ENCODE measurements at places on chromosomes 4 and X. TPM values are rescaled to one million over a fixed set of nuclear protein-coding genes. Genes with fewer than 3 reads are reported as not detected.

Gene GASK1B
- 10.7 TPM for polyA plus RNA-seq

Gene MAGEC2
- not detected for polyA plus RNA-seq

- H3K4me1 ChIP-seq, result peaks cover 6% of the 10 kb centered on the region
- no peak overlapping the region for H3K27ac ChIP-seq
- H3K4me3 ChIP-seq, result no peak overlapping the region
- no peaks in the 10 kb centered on the region for H3K36me3 ChIP-seq
- no peaks in the 10 kb centered on the region for H3K27me3 ChIP-seq
These were observed 130.0 kb upstream of the STX18 start for GRCh38 chr4:4671774-4672349.

DNA sequence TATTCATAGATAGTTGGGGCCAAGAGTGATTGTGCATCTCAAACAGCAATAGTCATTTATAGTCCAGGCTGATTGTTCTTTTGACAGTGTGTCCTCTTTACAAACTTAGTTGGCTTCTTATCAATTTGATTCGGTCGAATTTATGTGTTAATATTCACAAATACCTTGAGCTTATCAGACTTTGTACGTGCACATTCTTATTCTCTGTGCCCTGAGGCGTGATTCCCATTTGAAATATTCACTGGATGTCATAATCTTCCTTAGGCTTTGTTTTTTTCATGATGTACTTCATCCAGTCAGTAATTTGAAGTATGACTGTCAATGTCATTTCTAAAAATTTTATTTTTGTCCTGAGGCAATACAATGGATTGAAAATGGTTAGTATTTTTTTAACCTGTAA, 263.5 kb upstream of the PCDH7 start:
- H3K36me3 ChIP-seq, result no peaks in the 10 kb centered on the region
- H3K27me3 ChIP-seq, result no peaks in the 10 kb centered on the region
- DNase-seq, result no peak
- H3K4me3 ChIP-seq, result no peak overlapping the region
- H3K27ac ChIP-seq, result no peak overlapping the region
- H3K4me1 ChIP-seq, result no peaks in the 10 kb centered on the region

DNA sequence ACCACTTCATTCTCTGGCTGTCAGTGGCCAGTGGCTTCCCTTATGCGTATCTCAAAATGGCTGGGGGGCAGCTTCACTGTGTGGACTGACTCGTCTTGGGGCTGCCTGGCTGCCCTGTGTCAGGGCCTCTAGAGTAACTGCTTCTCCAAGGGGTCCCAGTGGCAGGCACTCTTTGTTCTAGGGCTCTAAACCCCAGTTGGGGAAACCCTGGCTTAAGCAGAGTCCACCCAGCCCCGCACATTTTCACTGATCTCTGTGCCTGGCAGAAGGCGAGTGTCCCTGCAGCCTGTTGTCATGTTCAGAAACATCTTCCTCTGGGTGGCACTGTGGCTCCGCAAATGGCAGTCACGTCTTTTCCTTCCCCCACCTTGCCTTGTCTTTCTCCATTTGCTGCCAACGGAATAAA, 59.7 kb downstream of the NBDY start:
- peaks cover 22% of the 10 kb centered on the region for H3K36me3 ChIP-seq
- no peak overlapping the region for H3K4me3 ChIP-seq
- no peaks in the 10 kb centered on the region for H3K27me3 ChIP-seq
- H3K27ac ChIP-seq, result no peak overlapping the region

DNA sequence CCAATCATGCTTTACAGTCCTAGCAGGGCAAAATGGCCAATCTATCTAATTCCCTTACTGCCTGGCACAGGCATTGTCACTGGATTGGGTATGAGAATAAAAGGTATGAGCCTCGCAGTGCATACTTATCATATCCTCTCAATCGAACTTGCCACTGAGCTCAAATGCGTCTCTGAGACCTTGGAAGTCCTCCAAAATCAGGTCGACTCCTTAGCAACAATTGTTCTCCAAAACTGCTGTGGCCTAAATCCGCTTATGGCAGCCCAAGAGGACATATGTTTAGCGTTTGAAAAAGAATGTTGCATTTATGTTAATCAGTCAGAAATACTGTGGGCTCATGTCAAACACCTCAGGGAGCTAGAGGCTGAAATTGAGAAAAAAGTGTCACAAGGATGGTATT, 69.7 kb downstream of the SPIN4 start:
- H3K27ac ChIP-seq, result no peak overlapping the region
- no peak overlapping the region for H3K4me3 ChIP-seq
- no peak for DNase-seq
- H3K36me3 ChIP-seq, result no peaks in the 10 kb centered on the region
- no peaks in the 10 kb centered on the region for H3K4me1 ChIP-seq
- H3K27me3 ChIP-seq, result no peaks in the 10 kb centered on the region
